ENCODE measurements at places on chromosomes 4 and X. TPM values are rescaled to one million over a fixed set of nuclear protein-coding genes. Genes with fewer than 3 reads are reported as not detected.
A peak's percentile ranks its signal among the peaks of the same experiment; 100 is the strongest.

DNA sequence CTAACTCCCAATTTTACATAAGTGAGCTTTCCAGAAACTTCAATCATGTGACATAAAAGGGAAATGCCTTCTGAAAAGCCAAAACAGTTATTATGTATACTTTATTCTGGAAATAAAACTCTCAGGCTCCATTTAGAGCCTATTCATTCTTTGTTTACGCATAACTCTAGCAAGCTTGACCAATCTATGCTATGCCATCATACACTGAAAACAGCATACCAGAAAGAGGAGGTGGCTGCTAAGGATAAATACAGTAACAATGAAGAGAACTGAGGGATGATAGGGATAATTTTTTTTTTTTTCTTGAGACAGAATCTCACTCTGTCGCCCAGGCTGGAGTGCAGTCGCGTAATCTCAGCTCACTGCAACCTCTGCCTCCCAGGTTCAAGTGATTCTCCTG, 24.4 kb downstream of the CDKL2 start:
- DNase-seq = no peak

DNA sequence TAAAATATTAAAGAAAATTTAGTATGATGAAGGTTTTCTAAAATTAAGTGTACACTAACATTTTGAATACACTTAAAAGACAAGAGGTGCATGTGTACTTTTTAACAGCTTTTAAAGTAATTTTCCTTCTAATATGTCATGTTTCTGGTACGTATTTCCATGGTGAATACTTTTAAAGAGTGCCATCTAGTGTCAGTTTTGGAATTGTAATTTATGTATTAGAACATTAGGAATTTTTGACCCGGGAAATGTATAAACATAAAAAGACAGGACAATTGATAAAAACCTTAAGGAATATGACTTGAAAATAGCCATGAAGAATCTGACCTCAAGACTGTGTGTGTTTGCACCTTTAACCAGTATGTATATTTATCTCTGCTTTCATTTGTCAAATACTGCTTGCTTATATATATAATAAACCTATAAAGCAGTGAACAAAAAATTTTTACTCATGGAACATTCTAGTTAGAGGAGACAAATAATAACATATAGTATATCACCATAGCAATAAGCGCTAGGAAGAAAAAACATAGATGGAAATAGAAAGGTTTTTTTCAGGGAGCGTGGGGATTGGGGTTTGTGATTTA, 7.2 kb downstream of the GSTCD start:
- DNase-seq = peak; percentile 17

The L1CAM gene
- 0.57 TPM for polyA plus RNA-seq

The EDNRA gene
- not detected for polyA plus RNA-seq

DNA sequence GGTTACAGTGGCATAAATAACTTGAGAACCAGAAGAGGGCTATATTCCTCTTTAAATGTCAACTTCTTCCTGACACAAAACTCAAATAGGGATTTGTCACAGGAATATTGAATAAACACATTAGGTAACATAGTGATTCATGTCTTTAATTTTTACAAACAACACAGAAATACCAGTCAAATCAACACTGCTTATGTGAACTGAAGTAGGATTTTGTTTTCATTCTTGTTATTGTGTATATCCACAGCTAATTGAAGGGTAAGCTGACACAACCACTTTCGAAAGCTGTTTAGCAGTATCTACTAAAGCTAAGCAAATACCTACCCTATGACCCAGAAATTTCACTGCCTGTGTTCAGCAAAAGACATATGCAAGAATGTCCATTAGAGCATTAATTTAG, 120.4 kb upstream of the EOLA2 start:
- no peak for DNase-seq

DNA sequence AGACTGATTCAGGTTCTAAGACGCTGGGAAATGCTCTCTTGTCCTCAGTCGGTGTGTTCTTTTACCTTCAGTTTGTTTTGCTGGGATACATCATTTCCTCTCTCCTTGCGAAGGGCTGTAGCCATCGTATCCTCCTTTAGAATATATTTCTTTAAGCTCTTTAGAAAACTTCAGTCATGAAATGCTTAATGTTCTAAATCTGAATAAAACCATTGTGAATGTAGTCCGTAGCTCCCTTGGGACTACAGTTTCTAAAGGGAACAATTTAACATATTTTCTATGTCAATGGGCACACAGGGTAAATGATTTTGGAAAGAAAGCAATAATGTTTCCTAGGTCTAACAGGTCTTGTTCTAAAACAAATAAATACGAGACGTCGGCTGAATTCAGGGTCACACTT, 40.6 kb downstream of the STOX2 start:
- DNase-seq = no peak

The PLAC8 gene
- 424 TPM for polyA plus RNA-seq

GRCh38 chr4:37023504-37023903, 221.0 kb upstream of the NWD2 start:
- DNase-seq = no peak

GRCh38 chr4:126404549-126404948, 1089.8 kb downstream of the FAT4 start:
- DNase-seq = no peak

Measured in CD4-positive, alpha-beta memory T cell (primary cell).